Stimulated activated CD8-positive, alpha-beta memory T cell treated with anti-CD3 and anti-CD28 coated beads, Interleukin-15, amount 100 ng/mL, for 24 hours (primary cell): ENCODE measurements at places on chromosomes 16 and 17.
A peak's percentile ranks its signal among the peaks of the same experiment; 100 is the strongest.

- no peak for DNase-seq
Observed at GRCh38 chr17:54861471-54861983, 39.1 kb upstream of the TOM1L1 start.

DNA sequence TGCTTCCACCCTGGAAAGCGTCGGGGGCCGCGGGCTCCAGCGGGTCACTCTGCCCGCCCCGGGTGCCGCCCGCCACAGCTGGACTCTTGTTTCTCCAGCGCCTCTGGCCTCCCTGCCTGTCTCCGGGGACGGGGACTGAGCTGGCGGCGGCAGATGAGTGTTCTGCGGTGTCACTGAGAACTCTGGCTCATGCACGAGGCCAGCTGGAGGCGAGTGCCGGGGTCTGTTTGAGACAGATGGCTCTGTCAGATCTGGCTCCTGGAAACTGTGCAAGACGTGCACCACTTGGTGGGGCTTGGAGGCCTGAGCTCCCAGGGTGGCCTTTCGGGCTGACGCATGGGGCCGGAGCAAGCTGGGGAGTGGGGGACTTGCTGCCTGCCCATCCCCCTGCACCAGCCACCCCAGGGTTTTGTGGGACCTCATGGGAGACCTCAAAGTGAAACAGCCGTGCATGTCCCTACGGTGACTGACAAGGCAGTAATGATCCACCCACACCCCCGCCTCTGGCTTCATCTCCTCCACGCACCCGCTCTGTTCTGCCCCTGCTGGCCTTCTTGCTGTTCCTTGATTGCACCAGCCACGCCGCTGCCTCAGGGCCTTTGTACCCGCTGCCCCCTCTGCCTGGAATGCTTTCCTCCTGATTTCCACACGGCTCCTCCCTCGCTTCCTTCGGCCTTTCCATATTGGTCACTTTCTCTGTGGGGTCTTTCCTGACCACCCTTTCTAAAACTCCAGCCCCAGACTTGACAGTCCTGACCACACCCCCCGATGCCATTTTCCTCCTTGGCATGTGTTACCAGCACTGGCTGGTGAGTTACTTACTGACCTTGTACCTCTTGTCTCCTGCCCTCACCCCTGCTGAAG is 174.9 kb upstream of the CIBAR2 start:
- DNase-seq: no peak

DNA sequence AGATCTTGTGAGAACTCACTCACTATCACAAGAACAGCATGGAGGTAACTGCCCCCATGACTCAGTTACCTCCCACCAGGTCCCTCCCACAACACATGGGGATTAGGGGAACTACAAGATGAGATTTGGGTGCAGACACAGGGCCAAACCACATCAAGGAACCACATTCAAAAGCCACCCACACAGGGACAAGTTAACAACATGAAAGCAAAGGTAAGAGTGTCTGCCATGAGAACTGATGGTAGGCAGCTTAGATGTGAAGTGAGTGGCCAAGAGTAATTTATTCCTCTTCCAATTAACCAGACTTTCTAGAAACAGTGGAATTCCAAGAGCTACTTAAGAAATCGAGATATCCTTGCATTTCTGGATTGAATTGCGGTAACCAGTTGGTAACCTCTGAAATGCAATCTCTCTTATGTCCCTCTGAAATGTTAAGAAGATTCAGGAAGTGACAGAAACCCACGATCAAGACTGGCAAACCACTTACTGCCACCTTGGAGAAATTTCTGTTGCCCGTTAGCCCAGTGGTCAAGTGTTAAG is 167.4 kb upstream of the CACNG5 start:
- DNase-seq: peak; percentile 18

- DNase-seq: no peak
Observed at GRCh38 chr17:57870283-57870635, 20.4 kb upstream of the MRPS23 start.

DNA sequence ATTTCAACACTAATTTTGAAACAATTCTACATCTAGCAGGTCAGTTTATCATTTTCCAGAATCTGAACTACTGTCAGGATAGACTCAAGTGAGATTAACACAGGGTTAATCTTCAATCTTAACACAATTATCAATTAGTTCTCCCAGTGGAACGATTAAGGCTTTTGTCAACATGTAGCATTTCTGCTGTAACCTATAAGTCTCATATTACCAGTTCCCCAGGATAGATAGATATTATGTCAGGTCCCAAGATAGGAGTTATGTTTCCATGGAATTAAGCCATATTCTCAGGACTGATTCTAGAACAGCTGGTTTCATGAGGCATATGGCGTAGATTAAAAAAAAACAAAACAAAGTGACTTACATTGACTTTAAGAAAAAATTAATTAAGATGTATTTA is 4.4 kb upstream of the FBF1 start:
- DNase-seq: no peak
